Activated effector memory CD4-positive, alpha-beta T cell treated with anti-CD3 and anti-CD28 coated beads, Interleukin-2, amount 50 U/mL, for 16 hours (primary cell): ENCODE measurements at places on chromosomes 6 and 20.

- no peak for DNase-seq
These were observed 405.7 kb upstream of the CITED2 start for GRCh38 chr6:139779988-139780774.

- no peak for DNase-seq
These were observed 24.6 kb downstream of the FOXO3 start for GRCh38 chr6:108585359-108585758.

- DNase-seq = no peak
These were observed 66.7 kb upstream of the E2F3 start for GRCh38 chr6:20334962-20335361.

GRCh38 chr20:13581451-13581850, 57.3 kb downstream of the TASP1 start:
- no peak for DNase-seq

DNA sequence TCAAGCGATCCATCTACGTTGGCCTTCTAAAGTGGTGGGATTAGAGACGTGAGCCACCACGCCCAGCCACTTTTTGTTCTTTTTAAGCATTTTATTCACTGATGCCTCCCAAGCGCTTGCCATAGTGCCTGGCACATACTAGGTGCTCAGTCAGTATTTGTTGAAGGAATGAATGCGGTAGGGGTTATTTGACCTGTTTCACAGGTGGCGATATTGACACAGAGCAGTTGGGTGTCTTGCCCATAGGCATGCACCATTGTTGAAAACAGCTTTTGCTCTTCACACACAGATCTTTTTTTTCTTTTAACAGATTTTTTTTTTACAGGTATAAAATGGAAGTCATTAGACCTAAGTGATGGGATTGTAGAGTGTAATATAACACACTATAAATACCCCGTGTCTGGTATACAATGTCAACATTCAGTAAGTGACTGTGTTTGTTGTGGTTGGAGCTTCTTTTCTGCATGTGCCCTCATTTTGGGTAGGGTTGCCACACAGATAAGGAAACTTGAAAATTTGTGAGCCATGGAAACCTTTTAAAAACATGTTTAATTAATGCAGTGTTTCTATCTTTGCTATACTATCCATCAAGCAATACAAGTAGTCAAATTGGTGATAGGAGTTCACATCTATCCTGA, 24.8 kb downstream of the RREB1 start:
- DNase-seq = no peak

DNA sequence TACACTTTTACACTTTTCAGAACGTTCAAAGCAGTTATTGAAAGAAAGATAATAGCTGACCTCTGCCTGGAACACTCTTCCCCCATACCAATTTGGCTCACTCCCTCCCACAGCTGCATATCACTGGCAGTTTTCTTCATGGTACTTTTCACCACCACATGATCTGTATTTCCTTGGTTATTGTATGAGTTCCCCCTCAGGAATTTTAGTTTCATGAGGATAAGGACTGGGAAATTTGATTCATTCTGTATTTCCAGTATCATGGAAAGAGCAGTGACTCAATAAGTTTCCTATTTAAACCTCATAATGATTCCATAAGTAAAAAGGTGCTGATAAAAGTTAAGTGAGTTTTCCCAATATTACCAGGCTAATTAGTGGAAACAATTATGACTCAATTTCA, 16.0 kb downstream of the HTR1B start:
- DNase-seq = no peak

DNA sequence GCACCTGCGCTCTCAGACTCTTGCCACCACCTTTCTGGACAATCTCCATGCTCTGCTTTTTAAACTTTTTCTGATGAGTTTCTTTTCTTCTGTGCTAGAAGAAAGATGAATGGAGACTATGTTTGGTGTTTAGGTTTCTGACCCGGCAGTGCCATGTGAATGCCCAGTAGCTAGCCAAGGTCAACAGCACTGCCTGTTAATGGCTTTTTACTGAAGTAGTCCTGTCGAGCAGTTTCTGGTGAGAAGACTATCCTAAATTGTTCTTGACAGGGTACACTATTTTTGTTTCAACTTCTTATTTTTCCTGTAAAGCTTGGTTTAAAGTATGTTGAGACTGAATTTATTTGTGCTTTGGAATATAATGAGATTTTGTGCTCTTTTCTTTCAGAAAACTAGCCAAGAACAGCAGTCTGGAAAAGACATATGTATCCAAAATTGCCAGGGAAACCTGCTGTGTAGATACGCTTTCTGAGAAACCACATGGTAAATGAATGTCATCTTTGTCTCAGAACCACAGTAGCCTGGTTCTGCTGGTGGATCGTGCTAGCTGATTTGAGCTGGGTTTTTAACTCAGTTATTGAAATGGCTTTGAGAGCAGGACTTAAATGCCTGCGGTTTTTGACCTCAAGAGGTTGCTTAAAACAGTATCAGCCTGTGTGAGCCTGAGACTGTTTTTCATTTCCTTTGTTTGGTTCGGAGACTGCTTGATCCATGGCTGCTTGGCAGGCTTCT, 48.1 kb downstream of the KCNS1 start:
- no peak for DNase-seq

GRCh38 chr6:106579281-106579680, 50.0 kb downstream of the RTN4IP1 start:
- DNase-seq = no peak

DNA sequence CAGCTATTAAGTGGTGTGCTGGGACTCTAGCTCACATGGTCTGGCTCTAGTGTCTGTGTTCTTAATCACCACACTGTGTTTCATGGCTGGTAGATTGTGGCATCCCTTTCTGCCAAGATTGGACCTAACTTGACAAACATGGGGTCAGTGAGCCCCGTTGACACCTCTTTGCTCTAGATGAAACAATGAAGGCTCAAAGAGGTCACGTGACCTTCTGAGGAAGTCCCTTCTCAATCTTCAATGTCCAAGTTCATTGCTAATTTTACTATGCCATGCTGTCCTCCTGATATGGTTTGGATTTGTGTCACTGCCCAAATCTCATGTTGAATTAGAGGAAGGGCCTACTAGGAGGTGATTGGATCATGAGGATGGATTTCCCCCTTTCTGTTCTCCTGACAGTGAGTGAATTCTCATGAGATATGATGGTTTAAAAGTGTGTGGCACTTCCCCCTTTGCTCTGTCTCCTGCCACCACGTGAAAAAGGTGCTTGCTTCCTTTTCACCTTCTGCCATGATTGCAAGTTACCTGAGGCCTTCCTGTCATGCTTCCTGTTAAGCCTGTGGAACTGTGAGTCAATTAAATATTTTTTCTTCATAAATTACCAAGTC, 177.8 kb upstream of the MYLIP start:
- no peak for DNase-seq

DNA sequence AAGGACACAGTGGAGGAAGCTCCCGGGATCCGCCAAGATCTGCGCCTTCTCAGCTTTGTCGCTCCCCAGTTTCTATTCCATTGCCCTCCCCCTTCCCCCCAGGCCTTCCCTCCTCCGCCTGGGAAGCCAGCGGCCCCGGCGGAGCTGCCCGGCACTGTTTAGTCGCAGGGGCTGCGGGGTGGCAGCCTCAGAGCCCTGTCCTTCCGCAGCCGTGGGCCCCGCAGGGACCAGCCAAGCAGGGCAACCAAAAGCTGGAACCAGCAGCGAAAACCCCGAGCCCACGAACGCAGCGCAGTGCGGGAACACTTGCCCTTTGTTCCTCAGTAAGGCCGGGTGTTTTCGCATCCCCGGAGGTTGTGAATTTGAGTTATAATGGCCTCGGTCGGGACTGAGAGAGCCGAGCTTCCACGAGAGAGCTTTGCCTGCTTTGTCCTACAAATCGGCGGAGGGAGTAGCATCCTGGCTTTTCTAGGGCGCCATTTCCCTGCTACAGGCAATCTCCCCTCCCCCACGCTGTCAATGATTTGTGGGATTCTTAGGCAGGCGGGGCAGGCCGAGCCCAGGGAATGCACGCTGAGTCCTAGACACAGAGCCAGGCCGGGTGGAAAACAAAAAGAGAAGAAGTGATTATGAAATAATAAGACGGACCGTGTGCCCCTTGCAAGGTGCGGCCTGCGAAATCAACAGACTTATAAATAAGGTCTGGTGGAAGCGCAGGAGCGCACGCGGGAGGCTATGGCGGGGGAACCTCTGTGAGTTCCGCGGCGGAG, 4.0 kb upstream of the TUBB2B start:
- no peak for DNase-seq

GRCh38 chr20:10448270-10449156, 13.4 kb downstream of the SLX4IP start:
- no peak for DNase-seq

GRCh38 chr6:131980791-131981623, 29.8 kb upstream of the CCN2 start:
- no peak for DNase-seq

DNA sequence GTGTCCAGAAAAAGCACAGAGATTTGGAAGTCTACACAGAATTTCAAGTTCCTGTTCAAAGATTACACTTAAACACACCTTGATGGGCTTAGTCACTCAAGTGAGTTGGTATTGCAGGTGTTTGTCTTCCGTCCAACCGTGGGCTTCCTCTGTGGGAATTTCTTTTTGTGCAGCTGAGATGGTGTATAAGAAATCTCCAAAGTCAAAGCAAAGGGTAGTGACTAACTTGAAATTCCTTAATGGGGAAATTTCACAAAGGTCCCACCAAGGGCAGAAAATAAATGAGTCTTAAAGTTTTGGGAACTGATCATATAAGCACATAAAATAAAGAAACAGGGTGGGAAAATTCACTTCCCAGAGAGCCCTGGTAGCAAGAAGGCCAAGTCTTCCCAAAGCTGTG, 102.0 kb upstream of the TNFAIP3 start:
- no peak for DNase-seq

GRCh38 chr6:47680051-47680450, 18.3 kb upstream of the ADGRF4 start:
- DNase-seq = no peak

DNA sequence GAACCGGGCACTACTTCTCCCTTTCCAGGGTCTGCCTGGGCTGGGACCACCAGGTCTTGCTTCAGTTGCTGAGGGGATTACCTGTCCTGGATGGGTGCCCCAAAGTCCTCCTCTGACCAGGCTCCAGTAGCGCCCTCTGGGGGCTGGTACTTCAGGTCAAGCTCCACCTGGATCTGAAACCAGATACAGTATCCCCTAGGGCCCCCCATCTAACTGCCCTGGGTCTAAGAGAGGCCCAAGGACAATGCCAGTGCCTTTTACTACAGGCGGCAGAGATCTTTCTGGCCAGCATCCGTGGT, 11.2 kb upstream of the SPAG4 start:
- peak; percentile 71 for DNase-seq

DNA sequence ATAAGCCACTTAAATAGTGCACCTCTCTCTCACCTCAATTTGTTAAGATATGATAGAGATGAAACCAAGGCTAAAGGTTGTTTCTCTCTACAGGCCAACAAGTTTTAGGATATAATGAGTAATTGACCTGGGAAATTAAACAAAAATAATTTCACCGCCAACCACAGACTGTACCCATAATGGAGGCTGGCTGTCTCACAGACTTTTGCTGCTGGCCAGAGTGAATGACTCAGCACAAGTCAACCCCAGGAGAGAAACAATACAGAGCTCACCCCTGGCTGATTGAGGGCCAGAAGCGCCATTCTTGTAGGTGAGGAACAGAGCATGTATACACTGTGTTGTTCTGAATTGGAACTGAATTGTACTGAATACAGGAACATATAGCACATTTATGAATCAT, 99.9 kb downstream of the CAP2 start:
- no peak for DNase-seq

GRCh38 chr6:159617444-159617843, 75.6 kb downstream of the SOD2 start:
- no peak for DNase-seq

- no peak for DNase-seq
These were observed 132.5 kb downstream of the UTRN start for GRCh38 chr6:144417681-144418080.

DNA sequence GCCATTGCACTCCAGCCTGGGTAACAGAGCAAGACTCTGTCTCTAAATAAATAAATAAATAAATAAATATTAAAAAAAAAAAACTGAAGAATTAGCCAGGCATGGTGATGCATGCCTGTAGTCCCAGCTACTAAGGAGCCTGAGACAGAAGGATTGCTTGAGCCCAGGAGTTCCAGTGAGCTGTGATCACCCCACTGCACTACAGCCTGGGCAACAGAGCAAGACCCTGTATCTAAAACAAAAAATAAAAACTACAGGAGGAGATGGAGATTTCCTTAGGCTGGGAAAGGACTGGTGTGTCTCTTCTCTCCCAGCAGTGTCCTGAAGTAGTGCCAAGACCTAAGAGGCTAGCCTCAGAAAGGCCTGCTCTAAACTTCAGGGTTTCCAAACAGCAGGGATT, 8.1 kb upstream of the GTF3C6 start:
- DNase-seq = peak; percentile 4

DNA sequence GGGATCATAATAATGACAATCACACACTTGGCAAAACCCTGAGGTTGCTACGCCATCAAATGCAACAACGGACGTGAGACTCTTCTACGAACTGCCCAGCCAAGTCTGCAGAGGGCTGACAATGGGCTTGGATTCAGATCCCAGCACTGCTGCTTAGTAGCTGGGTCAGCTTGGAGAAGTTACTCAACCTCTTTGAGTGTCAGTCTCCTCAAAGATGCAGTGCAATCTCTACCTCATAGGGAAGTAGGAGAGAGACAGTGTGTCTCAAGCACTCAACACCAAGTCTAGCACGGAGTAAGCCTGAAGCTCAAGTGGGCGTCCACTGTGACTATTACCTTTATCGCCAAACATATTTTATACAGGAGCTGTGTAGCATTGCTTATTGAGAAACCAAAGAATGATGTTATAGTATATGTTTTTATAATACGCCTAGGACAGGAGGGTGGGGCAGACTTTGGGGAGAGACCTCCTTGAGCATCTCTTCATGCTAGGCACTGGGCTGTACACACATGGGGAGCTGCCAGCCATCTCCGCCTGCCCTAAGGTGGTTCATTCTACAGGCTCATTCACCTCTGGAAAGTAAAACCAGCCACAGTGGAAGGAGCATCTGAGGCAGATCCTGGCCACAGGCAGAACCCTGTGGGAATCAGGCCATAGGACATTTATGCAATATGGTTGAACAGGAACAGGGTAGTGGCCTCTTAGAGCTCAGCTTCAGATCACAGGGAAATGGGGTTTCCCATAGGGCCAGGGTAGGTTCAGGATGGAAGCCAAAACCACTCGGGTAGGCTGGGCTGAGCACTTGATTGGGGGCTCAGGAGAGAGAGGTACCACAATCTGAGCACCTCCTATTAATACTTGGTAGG, 160.2 kb downstream of the MRPL14 start:
- no peak for DNase-seq

- no peak for DNase-seq
These were observed 289.7 kb downstream of the KCNQ5 start for GRCh38 chr6:72911463-72912155.

GRCh38 chr6:139030228-139030963, 1.9 kb downstream of the ABRACL start:
- no peak for DNase-seq

- DNase-seq = no peak
These were observed 31.6 kb downstream of the CBFA2T2 start for GRCh38 chr20:33521461-33521860.

GRCh38 chr6:77456531-77457248, 6.6 kb downstream of the HTR1B start:
- no peak for DNase-seq

GRCh38 chr20:32190616-32191415, 16.7 kb downstream of the PLAGL2 start:
- DNase-seq = peak; percentile 59

GRCh38 chr6:43303751-43304331, 4.8 kb downstream of the CRIP3 start:
- peak; percentile 59 for DNase-seq

- no peak for DNase-seq
These were observed 49.5 kb downstream of the CD164 start for GRCh38 chr6:109332748-109333147.
